A673 (cell line): ENCODE measurements at places on chromosomes 2 and 18. TPM values are rescaled to one million over a fixed set of nuclear protein-coding genes. Genes with fewer than 3 reads are reported as not detected.

The MREG gene
- 14.9 and 15.9 TPM in 2 replicates for total RNA-seq

DNA sequence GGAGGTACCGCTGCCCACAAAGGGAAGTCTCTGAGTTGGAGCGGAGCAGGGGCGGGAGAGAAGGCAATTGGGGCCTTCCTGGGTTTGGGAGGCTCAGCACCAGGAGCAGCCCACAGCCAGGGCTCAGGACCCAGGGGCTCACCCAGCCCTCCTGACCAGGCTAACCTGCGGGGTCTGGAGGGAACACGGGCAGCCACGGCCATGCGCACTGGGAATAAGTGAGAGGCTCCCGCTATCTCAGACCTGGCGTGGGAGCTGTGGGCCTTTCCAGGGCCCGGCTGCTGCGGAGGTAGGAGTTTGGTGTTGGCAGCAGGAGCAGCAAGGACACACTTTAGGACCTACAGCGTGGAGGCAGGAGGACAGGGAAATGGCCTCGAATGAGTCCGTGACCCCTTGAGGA, 69.0 kb downstream of the RRM2 start:
- no peaks in the 10 kb centered on the region for H3K27me3 ChIP-seq
- peaks cover 10% of the 10 kb centered on the region for H3K4me1 ChIP-seq
- H3K27ac ChIP-seq, result no peak overlapping the region
- H3K4me3 ChIP-seq, result no peak overlapping the region

GRCh38 chr2:190891372-190891771, 10.8 kb downstream of the GLS start:
- H3K36me3 ChIP-seq, result peaks cover 15% of the 10 kb centered on the region
- H3K27me3 ChIP-seq, result no peaks in the 10 kb centered on the region
- H3K4me1 ChIP-seq, result peaks cover 32% of the 10 kb centered on the region
- no peak overlapping the region for H3K4me3 ChIP-seq
- no peak for DNase-seq

GRCh38 chr2:156593594-156593921, 157.4 kb downstream of the GPD2 start:
- no peak for DNase-seq
- no peaks in the 10 kb centered on the region for H3K36me3 ChIP-seq
- no peak overlapping the region for H3K27ac ChIP-seq

DNA sequence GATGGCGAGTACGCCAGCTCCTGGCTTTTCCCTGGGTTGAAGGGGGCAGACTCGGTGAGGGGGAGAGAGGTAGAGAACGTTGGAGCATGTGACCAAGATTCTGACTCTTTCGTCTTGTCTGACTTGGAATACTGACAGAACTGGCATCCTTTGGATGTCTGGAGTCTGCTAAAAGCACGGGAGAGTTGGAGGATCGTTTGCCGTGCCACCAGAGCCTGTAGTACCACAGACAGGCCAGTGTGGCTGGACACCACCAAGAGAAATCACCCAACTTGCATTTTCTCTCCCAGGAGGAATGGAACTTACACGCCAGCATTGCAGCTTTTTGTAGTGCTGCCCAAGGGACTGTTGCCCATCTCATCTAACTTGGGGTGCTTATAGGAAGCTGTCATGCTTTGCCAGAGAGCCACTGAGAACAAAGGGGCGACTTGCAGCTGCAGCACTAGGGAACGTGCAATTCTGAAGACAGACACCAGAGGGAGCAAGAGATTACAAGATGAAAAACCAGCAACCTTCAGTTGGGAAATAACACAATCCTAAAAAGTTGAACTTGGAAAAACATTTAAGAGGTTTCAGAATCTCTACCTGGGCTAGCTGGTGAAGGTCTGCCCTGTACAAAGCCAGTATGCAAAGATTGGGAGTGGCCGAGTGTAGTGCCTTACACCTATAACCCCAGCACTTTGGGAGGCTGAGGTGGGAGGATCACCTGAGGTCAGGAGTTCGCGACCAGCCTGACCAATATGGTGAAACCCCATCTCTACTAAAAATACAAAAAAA, 24.1 kb downstream of the PSMG2 start:
- peaks cover 28% of the 10 kb centered on the region for H3K36me3 ChIP-seq
- H3K4me1 ChIP-seq, result no peaks in the 10 kb centered on the region
- DNase-seq, result peak; percentile 82
- no peak overlapping the region for H3K27ac ChIP-seq
- no peak overlapping the region for H3K4me3 ChIP-seq
- no peaks in the 10 kb centered on the region for H3K27me3 ChIP-seq

The DSC3 gene
- not detected in 2 replicates for total RNA-seq

GRCh38 chr18:2846636-2847316, at the start of gene EMILIN2:
Gene EMILIN2, plus strand, starts transcription at chr18:2847006. Its CDS starts 183 bp downstream, at chr18:2847189.
- DNase-seq, result peak; percentile 84
- peaks cover 12% of the 10 kb centered on the region for H3K27me3 ChIP-seq
- no peaks in the 10 kb centered on the region for H3K4me1 ChIP-seq

The VIT gene
- not detected in 2 replicates for total RNA-seq

The KCNS3 gene
- 12.7 and 15.8 TPM in 2 replicates for total RNA-seq

The IL36B gene
- not detected in 2 replicates for total RNA-seq

DNA sequence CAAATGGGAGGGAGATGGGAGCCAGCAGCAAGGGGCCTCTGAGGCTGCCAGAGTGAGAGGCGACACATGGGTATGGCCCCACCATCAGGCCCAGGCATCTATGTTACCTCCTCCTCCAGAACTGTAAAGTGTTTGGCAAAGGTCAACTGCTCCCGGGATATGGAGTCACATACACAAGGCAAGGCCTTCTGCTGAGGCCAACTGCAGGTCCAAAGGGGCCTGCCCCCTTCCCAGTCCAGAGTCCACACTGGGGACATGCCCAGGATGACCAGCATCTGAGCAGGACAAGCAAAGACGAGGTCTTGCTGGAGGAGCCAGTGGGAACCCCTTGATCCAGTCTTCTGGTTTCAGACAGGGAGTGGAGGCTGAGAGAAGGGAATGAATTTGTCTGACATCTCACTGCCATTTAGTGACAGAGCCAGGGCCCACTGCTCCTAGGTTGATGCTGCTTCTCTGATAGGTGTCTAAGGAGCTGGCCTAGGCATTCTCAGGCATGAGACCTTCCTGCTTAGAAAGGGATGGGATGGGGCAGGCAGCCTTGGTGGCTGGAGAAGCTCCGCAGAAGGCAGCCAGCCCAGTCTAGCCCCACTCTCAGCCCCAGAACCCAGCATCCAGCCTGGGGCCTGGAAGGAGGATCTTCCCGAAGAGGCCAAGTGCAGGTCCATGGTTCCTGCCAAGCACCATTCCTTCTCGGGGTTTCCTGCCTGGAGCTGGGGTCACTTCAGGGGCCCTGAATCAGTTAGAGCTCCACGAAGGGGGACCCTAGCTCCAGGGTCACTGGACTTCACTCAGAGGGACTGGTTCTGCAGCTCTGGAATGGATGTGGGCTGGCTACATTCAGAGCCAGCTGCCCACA, 26.4 kb downstream of the EMX1 start:
- no peaks in the 10 kb centered on the region for H3K36me3 ChIP-seq
- no peaks in the 10 kb centered on the region for H3K4me1 ChIP-seq
- no peak overlapping the region for H3K27ac ChIP-seq
- no peak for DNase-seq
- no peaks in the 10 kb centered on the region for H3K27me3 ChIP-seq
- no peak overlapping the region for H3K4me3 ChIP-seq
